Inflammatory macrophage (primary cell): ENCODE measurements at places on chromosomes 2 and 18.
A peak's percentile ranks its signal among the peaks of the same experiment; 100 is the strongest.

DNA sequence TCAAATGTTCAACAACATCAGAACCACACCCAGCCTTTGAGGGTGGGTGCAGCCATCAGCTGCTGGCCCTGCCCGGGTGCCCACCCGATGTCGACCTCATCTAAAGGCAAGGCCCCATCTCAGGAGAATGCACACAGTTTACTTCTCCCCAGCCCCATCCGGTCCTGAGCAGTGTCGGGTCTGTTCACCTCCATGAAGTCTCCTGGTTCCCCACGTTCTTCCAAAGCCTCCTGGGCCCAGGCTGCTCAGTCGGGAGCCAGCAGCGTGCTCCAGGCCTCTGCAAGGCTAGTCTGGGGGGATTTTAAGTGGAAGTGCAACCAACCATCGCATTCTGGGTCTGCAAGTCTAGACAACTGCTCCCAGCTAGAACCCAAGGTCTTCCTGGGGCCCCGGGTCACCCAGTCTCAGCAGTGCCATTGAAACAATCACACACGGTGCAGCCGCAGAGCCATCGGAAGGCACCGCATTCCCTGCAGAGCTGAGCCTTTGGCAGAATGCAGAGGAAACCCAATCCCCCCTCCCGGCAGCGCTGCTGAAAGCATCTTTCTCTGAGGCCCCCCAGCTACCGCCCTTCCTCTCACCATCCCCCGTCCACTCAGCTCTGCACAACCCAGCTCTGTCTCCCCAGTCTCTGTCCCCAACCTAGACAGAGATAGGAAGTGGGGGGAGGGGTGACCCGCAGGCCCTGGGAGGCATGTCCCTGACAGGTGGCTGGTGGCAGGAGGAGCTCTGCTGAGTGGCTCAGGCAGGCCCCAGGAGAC is 8.5 kb downstream of the ESPNL start:
- no peak for DNase-seq

GRCh38 chr2:185689906-185690539 is 48.6 kb upstream of the FSIP2 start:
- no peak for DNase-seq

DNA sequence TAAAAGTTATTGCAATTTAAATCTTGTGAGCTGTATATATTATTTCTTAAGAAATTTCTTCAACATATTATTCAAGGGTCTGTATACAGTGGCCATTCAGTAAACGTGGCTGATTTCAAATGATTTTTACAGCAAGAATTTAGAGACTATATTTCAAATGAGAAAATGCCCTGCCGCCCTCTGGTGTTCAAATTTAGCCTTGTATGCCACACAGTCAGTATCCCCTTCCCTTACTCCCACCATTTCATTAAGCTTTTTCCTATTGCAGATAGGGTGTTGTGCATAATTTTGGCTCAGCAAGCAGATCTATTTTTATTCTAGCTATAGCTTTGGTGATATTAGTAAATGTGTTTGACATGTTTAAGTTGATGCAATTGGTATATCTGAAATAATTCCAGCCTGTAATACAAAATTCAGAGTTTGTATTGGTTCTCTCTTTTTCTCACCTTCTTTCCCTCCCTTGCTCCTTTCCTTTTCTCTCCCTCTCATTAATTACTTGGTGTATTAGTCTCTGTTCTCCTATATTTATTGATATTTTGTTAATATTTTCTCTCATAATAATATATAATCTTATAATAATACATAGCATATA is 22.8 kb upstream of the SCN7A start:
- peak; percentile 28 for DNase-seq

- DNase-seq: no peak
Observed at GRCh38 chr2:100801402-100801801, 18.5 kb upstream of the NPAS2 start.

DNA sequence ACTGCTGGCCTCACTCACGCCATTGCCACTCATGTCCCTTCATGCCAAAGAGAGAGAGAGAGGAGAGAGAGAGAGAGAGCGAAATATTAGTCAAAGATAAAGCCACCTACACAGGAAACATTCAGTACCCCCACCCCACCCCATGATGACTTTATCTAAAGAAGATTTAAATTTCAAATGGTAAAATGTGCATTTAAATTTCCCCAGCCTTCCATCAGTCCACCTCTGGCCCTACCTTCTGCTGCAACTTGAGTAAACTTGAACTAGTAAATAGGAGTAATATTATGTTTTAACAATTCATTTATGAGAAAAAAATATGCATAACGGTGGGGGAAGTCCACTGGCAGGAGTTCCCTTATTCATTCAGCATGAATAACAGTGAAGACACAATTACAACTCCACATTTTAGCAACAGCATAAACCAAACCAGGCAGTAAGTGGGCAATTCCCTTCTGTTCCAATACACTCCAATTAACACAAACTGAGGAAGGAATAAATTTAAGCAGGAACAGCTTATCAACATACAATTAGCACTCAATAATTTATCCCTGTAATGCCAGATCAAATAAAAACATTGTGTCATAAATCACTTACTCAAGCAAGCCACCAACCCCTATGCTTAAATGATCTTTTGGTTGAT is 264.2 kb downstream of the LNPK start:
- no peak for DNase-seq

- no peak for DNase-seq
Observed at GRCh38 chr18:70419526-70419925, 130.7 kb downstream of the SOCS6 start.

- DNase-seq: no peak
Observed at GRCh38 chr18:5040476-5040875, 156.6 kb downstream of the AKAIN1 start.

GRCh38 chr18:12376034-12376753 is 833 bp downstream of the AFG3L2 start:
- no peak for DNase-seq

DNA sequence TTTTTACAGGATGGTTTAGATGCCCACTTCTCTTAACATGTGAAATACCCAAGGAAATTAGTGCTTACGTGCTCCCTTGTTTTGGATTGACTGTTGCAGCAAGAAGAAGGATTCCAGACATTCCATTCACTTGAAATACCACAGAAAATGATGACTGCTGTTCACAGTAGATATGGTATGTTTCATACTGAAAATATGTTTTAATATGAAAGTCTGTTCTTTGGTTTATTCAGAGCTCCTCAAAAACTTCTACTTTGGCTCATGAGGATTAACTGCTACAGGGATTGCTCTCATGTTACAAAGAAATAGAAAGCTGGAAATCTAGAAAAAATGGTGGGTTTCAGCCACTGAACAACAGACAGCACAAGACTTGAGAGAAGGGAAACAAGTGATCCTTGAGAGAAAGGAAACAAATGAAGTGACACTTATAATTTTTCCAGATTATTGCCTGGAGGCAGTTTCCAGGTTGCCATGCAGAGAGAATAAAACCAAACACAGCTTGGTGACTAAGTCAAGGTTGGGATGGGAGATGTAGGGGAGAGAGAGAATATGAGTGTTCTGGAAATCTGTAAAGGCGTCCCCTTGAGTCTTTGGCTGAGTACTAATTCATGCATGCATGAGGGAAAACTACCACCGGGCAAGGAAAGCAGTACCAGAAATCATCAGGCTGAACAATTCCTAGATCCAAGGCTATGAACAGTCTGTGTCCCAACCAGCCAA is 348.1 kb downstream of the CLIP4 start:
- no peak for DNase-seq

GRCh38 chr2:222440673-222441422 is 16.5 kb downstream of the SGPP2 start:
- no peak for DNase-seq

- no peak for DNase-seq
Observed at GRCh38 chr2:66604326-66604725, 169.4 kb downstream of the MEIS1 start.

DNA sequence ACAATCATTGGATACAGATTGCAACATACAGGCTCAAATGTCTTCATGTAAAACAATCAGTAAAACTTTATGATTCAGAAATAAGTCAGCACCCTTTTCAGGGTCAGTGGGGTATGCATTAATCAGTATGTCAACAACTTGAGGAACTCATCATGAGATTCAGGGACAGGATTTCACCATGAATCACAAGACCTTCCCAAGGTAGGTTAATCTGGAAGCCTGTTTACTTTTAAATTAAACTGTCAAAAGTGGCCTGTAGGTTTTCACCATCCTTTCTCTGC is 104.8 kb downstream of the SP100 start:
- no peak for DNase-seq

- DNase-seq: no peak
Observed at GRCh38 chr2:78383576-78383975, 641.9 kb upstream of the REG3G start.

DNA sequence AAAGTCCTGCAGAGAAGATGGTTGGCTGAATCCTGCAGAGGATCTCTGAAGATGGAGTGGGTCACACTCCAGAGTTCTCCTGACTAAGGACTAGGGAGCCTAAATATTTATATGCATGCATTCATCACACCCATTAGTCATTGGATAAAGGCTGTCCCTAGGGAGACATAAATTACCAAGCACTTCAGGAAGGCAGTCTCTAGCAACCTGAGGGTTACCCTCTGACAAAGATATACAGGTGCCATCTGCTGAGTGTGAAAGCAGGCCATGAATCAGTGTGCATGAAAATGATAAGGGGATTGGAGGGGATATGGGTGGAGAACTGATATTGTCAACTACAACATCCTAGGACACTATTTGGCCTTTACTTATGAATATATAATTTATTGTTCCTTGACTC is 294.8 kb upstream of the DDX18 start:
- DNase-seq: no peak

DNA sequence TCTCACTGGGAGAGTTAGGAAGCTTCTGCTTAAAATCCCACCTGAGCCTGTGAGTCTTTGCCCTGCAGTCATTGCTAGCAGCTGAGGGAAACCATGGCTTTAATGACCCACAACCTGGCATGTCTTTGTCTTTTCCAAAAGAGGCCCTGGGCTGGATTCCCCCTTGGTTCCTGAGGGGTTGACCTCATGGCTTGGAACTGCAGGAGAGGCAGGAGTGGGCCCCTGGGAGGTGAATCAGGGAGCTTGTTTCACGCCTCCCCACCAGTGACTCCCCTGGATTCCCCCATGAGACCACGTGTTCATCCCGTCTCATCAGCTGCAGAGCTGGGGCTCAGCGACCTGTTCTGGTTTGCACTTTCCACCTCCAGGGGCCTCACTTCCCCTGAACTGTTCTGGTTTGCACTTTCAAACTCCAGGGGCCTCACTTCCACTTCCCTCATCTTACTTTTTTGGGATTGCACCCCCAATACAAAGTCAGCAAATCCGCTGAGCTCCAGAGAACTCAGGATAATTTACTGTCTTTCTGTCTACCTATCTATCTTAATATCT is 58.5 kb upstream of the TMEM18 start:
- no peak for DNase-seq

DNA sequence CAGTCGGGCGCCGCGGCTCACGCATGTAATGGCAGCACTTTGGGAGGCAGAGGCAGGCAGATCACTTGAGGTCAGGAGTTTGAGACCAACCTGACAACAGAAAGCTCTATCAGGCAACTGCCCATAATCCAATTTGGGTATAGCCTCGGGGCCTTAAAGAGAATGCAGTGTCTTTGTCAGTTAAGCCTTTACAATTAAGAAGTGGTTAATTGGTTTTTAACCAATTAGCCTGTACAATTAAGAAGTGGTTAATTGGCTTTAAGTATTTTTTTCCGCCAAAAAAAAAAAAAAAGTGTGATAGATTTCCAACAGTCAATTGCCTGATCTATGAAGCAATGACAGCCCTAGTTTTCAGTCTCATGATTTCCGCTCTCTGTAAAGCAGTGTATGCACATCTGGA is 74.6 kb upstream of the NARS1 start:
- DNase-seq: no peak

- DNase-seq: no peak
Observed at GRCh38 chr2:229531594-229531993, 182.8 kb downstream of the DNER start.

- no peak for DNase-seq
Observed at GRCh38 chr2:10232096-10232815, 70.4 kb upstream of the HPCAL1 start.

- DNase-seq: no peak
Observed at GRCh38 chr2:1348789-1349188, 64.5 kb upstream of the TPO start.

DNA sequence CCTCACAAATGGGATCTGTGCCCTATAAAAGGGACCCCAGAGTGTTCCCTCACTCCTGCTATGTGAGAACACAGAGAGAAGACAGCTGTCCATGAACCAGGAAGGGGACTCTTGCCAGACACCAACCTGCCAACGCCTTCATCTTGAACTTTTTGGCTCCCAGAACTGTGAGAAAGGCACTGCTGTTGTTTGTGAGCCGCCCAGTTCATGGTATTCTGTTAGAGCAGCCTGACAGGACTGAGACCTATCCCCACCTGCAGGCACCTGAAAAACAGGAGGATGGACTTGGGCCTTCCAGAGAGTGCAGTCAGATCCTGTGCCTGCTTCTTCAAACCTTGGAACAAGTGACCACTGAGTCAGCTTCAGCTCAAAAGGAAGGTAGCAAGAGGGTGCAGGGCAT is 51.4 kb downstream of the CRACDL start:
- DNase-seq: no peak

DNA sequence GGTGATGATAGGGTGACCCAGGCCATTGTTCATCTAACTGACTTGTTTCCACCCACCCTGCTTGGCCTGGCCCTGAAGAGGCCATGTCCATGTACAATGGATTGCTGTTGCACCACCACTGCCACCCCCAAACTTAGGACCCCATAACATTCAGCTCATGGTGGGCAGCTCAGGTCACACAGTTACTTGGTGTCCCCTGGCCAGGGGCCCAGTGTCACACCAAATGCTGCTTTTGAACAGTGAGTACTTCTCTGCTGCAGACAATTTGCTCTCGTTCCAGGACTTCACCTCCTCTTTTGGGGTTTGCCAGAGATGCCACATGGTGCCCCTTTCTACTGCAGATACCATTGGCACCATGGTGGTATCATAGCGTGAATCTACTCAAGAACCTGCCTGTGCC is 11.7 kb downstream of the MAB21L4 start:
- no peak for DNase-seq

- no peak for DNase-seq
Observed at GRCh38 chr2:67272195-67272594, 124.9 kb upstream of the ETAA1 start.

DNA sequence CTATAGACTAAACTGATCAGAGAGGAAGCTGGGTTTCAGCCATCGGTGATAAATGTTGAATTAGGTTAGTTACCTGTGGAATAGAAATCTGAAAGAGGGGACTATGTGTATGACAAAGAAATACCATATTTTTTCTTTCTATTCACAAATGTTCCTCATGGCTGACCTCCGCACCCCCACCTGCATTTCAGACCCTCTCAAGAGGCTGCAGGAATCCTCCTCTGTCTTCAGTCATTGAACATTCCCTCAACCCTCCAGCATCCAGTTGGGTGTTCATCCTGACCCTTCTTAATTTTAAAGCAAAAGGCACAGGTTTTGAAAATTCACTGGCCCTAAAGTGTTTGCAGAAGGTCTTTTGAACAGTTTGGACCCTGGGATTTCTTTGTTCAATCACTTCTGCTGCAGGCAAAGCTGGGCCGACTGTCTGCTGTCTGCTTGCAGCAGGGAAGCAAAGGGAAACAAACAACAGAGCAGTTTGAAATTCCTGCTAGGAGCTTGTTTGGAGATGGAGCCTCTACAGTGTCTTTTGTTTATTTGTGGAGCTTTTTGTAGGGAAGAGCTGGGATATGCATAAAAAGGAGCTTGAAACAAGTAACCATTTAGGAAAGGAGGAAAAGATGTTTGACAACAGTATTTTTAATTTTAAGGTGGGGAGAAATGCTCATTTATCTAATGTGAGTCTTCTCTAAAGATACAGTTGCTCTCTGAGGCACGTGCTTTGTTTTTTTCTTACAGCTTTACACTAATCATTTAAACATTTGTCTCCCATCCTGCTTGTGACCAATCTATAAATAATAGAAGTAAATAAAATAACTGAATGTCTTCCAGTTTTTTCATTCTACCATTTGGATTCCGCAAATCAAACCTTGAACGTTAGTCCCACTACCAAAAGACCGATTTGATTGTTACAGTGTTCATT is 213.3 kb upstream of the MMADHC start:
- DNase-seq: no peak
